ENCODE measurements at places on chromosomes 16 and 17.
A peak's percentile ranks its signal among the peaks of the same experiment; 100 is the strongest.

DNA sequence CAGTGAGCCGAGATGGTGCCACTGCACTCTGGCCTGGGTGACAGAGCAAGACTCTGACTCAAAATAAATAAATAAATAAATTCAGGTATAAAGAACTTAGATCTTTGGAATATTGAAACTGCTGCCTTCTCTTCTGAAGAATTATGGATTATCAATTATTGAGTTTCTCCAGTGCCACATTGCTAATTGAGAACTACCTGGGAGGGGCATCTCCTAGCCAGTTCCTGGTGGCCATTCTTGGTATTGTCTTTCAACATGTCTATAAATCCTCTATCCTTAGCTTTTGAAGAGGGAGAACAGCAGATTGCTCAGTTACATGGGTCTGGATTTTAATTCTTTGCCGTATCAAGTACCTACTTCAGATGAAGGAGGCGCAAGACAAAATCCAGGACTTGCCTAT lies 29.2 kb downstream of the CALCOCO2 start:
- DNase-seq: no peak

- no peak for DNase-seq
Observed at GRCh38 chr17:7553356-7553755, 4.5 kb downstream of the TNFSF12 start.

GRCh38 chr17:17628388-17629008 lies 37.0 kb upstream of the PEMT start:
- no peak for DNase-seq

DNA sequence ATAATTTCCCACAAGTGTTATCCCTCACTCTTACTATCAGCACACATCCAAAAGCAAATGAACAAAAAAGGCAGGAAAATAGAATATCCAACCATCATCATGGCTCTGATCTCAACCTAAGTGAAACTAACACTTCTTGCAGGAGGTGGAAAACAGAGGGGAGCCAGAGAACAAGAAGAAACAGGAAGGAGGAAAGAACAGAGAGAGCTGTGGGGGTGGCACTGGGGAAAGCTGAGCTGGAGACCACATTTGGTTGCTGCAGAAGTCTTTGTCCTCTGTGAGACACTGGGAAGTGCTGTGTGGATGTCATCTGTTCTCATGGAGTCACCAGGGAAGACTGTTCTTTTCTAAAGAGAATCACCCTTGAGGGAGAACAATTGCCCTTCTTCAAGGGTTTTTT lies 34.7 kb downstream of the GRB7 start:
- DNase-seq: no peak

DNA sequence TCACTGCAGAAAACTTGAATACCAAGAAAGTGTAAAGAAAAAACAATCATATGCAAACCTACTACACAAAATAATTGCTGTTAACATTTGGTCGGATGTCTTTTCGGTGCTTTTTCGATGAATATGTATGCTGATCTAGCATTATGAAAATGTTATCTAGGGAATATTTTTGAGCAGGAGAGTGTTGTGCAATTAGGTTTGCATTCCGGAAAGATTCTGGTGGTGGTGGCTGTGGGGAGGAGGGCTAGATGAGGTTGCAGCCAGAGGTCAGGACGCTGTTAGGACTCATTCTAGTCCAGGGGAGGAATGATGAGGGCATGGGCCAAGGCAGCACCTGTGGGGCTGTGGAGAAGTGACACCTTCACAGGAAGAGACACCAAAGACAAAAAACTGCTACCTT lies 258.0 kb upstream of the ASIC2 start:
- DNase-seq: no peak

GRCh38 chr16:1772362-1772907 lies at the start of gene EME2:
Gene EME2 (plus strand): TSS chr16:1772810. CDS start chr16:1773228, 418 bp downstream.
- DNase-seq: no peak

- DNase-seq: peak; percentile 76
Observed at GRCh38 chr17:50264263-50265113, 9.8 kb upstream of the TMEM92 start.

DNA sequence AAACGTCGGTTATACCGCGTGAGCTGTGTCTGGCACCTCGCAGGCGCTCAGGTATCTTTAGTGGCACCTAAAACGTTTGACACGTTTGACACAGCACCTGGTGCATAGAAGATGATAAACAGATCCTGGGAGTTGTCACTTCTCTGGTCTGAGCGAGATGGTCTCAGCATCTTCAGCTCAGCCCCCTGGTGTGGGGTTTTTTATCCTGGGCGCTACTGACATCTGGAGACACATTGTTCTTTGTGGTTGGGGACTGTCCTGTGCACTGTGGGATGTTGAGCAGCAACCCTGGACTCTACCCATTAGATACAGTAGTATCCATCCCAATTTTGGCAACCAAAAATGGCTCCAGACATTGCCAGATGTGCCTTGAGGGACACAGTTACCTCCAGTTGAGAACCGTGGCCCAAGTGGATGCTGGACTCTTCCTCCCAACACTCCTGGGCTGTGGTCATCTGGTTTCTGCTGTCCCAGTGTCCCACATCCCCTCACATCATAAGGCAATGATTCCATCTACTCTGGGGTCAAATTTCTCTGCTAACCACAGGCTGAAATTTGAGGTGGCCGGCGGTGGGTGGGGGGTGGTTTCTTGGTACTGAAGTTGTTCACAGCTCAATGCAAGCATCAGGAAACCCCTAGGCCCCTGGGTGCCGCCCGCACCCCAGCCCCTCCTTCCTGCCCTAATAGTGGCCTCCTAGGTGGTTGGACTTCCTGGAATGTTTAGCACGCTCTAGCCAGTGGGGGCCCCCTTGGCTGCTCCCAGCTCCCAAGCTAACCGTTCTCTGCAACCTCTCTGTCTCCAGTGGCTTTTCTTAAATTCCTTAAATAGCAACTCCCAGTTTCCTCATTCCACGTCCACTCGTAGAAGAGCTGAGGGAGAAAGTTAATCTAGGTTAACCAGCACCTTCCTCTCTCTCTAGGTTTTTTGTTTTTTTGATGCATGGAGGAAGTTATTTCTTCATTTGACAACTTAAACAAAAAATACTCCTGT lies 124.8 kb downstream of the ABCC1 start:
- DNase-seq: peak; percentile 71

All from femur (tissue), 1 donor.